ENCODE measurements at places on chromosomes 5 and 9. TPM values are rescaled to one million over a fixed set of nuclear protein-coding genes. Genes with fewer than 3 reads are reported as not detected.

- DNase-seq = no peak
These were observed 15.3 kb downstream of the GPR21 start for GRCh38 chr9:123048748-123049147.

- DNase-seq = no peak
These were observed 349.3 kb downstream of the SEMA5A start for GRCh38 chr5:9196403-9197227.

DNA sequence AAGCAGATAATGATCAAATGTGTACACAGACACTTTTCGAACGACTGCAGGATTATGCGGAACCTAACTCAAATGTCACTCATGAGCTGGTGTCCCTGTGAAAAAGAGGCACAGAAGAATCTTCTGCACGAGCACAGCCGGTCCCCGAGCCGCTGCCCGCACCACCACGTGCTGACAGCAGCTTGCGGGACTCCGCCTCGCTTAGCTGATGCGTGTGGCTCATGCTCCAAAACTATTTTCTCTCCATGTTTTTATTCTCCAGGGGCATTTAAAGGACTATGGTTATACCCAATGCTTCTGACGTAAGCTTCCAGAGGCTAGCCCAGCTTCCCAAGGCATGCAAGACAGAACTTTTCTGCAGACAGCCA, 9.5 kb downstream of the SEC16A start:
- no peak for DNase-seq

DNA sequence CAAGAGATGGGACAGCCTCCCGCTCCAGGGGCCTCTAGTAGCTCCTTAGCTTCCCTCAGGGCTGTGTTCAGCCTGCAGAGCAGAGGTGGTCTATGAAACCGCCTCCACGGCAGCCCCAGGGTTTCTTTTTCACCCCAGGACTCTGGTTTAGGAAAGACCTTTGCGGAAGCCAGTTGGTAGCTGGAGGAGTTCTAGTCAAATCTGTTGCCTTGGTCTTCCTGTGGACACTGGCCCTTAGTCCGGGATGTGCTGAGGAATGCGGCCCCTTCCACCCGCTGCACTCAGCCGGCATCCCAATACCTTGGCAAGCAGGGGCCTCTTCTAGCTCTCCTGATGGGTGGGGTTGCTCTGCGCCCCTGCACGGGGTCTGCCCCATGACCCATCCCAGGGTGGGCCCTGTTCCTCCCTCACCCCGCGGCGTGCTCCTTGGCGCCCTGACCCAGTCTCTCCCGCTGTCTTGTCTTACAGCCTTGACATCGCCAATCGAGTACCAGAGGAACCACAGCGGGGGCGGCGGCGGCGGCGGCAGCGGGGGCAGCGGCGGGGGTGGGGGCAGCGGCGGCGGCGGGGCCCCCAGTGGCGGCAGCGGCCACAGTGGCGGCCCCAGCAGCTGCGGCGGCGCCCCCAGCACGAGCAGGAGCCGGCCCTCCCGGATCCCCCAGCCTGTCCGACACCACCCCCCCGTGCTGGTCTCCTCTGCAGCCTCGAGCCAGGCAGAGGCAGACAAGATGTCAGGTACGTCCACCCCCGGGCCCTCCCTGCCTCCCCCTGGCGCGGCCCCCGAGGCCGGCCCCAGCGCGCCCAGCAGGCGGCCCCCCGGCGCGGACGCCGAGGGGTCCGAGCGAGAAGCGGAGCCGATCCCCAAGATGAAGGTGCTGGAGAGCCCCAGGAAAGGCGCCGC, 94.3 kb upstream of the OTULINL start:
- peak; percentile 41 for DNase-seq

- no peak for DNase-seq
These were observed 446.7 kb downstream of the IRX1 start for GRCh38 chr5:4042311-4042710.

DNA sequence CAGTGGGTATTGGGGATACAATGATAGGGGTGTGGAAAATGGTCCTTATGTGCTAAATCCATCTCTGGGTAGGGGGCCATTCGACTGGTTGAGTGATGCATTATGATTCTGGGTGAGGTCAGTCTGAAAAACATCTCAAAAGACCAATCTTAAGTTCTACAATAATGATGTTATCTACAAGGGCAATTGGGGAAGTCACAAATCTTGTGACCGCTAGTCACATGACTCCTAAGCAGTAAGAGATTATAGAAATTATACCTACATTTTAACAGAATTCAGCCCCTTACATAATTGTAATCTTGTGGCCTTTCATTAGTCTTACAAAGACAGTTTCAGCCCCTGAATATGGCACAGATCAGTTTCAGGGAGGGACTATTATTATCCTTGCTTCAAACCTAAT, 224.7 kb downstream of the PIK3R1 start:
- no peak for DNase-seq

DNA sequence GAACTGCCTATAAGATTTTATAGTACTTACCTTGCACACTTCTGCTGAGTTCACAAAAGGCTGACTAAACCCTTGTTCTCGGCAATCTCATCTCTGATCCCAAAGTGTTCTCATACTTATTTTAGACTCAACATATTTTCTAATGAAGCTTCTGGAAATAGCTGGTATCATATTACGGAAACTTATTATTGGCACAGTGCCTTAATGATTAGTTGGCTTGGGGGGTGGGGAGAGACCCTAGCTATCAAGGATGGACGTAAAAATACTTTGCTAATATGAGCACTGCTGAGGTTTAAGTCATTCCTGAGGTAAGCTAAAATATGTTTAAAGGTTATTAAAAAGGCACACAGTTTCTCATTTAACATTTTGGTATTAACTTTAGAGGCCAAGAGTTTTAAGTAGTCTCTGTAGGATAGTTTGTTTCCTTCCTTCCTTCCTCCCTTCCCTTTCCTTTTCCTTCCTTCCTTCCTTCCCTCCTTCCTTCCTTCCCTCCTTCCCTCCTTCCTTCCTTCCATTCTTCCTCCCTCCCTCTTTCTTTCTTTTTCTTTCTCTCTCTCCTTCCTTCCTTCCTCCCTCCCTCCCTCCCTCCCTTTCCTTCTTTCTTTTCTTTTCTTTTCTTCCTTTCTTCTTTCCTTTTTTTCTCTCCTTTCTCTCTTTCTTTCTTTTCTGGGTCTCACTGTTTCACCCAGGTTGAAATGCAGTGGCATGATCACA, 31.5 kb downstream of the ZSWIM6 start:
- no peak for DNase-seq

DNA sequence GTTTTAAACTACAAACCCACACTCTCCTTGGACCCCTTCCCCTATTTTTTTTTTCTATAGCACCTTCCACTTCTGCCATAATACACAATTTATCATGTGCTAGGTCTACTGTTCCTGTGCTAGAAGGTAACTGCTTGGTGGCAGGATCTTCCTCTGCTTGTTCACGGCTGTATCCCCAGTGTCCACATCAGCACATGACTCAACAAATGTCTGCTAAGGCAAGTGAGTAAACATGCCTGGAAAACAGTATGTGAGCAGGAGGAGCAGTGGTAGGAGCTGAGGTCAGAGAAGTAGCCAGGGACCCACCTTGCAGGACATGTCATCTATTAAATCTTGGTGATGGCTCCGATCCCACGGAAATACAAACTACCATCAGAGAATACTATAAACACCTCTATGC, 79.4 kb downstream of the AUH start:
- no peak for DNase-seq

DNA sequence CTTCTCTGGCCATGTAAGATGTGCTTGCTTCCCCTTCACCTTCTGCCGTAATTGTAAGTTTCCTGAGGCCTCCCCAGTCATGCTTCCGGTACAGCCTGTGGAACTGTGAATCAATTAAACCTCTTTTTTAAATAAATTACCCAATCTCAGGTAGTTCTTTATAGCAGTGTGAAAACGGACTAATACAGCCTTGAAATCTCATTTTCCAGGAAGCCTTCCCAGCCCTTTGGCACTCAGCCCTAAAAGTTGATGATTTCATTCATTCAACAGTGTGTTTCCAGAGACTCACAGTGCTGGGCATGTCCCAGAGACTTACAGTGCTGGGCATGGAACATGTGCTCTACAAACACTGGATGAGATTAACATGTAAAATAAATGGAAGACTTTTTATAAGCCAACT, 135.8 kb downstream of the DCP2 start:
- no peak for DNase-seq

GRCh38 chr9:20620650-20621470, 1.4 kb downstream of the MLLT3 start:
- peak; percentile 63 for DNase-seq

GRCh38 chr5:88682131-88682530, 200.9 kb downstream of the MEF2C start:
- no peak for DNase-seq

GRCh38 chr5:158272409-158272808, 413.5 kb upstream of the CLINT1 start:
- no peak for DNase-seq

GRCh38 chr9:14314424-14314928, 535 bp upstream of the NFIB start:
- peak; percentile 74 for DNase-seq

GRCh38 chr5:14217587-14217986, 74.4 kb downstream of the TRIO start:
- no peak for DNase-seq

GRCh38 chr5:89260254-89260653, 377.3 kb upstream of the MEF2C start:
- DNase-seq = no peak

GRCh38 chr5:137734962-137735554, 831 bp downstream of the KLHL3 start:
- peak; percentile 33 for DNase-seq

- DNase-seq = no peak
These were observed 12.6 kb downstream of the HSD17B3 start for GRCh38 chr9:96289392-96289791.

The HSD17B4 gene
- polyA plus RNA-seq = 166 TPM

The PLAC8L1 gene
- polyA plus RNA-seq = 0.55 TPM

The FABP6 gene
- 1.3 TPM for polyA plus RNA-seq

The DIAPH1 gene
- polyA plus RNA-seq = 28.2 TPM

The ISL1 gene
- polyA plus RNA-seq = 15.2 TPM
